Muscle of leg (tissue), 16 donors: ENCODE measurements at places on chromosomes 4 and X. TPM values are rescaled to one million over a fixed set of nuclear protein-coding genes. Genes with fewer than 3 reads are reported as not detected.

Gene TBC1D9
- polyA plus RNA-seq, result 14.6 TPM

Gene RGN
- 2.4 TPM for polyA plus RNA-seq

Gene PITX2
- 38.6 TPM for polyA plus RNA-seq

Gene SASH3
- 2.7 TPM for polyA plus RNA-seq

Gene RASL11B
- 12.2 TPM for polyA plus RNA-seq

Gene HSFX2
- 0.50 TPM for polyA plus RNA-seq

DNA sequence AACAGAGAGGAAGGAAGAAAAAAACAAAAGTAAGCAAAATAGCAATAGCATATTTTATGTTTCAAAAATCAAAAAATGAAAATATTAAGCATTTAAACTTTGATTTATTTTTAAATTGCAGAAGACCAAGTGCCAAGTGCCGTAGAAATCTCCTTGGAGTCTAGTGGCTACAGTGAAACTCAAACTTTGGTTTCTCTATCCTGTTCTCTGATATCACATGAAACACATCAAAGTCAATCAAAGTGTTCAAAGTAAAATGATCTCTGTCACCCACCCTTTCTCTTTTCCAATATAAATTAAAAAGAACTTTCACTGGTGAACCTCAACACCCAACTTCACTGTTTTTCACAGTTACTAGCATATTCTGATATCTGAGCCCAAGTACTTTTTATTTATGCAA is 81.1 kb downstream of the HADH start:
- DNase-seq, result no peak

DNA sequence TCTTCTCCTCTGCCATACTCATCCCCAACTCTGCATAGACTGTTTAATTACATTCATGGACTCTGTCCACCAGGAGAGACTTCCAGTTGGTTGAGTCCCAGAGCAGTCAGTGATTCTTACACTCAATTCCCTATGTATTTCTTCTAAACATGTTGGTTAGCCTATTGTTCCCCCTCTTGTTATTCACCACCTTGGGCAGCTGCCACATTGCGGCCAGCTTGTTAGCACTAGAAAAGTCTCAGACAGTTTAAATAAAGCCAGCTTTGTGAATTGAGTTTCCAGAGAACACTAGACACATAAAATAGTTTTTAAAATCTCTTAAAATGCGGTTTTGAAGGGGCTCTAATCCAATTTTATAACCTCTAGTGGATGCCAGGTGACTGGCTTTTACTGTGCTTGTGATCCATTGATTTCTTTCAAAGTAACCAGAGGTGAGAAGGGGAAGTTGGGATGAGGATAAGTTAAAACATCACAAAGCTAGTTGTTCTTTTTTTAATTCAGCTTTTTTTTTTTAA is 827.7 kb downstream of the FSTL5 start:
- no peak for DNase-seq

- no peak for DNase-seq
Measured at GRCh38 chrX:24002792-24003191, 24.2 kb downstream of the KLHL15 start.

- DNase-seq, result peak; percentile 74
Measured at GRCh38 chr4:52507774-52508173, 151.3 kb downstream of the USP46 start.

DNA sequence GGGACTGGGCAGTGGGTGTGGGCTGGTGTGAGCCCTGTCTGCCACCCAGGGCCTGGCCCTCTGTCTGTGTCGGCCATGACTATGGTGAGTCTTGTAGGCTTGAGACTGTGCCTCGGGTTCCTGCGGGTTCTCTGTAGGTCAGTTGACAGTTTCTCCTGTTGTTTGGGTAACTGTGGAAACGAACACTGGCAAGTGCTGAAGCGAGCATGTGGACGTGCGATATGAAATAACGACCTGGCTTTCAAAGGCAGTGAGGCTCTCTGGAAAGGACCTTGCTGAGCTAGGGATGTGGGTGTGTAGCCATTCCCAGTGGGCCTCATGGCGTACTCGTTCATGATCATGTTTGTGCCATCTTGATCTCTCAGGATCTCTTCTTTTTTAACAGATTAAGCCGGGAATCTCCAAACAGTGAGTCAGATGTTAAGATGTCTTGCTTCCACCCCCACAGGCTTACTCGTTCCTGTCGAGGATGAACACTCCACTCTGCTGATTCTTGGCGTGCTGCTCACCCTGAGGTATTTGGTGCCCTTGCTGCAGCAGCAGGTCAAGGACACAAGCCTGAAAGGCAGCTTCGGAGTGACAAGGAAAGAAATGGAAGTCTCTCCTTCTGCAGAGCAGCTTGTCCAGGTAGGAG is 41.3 kb downstream of the HTT start:
- no peak for DNase-seq

DNA sequence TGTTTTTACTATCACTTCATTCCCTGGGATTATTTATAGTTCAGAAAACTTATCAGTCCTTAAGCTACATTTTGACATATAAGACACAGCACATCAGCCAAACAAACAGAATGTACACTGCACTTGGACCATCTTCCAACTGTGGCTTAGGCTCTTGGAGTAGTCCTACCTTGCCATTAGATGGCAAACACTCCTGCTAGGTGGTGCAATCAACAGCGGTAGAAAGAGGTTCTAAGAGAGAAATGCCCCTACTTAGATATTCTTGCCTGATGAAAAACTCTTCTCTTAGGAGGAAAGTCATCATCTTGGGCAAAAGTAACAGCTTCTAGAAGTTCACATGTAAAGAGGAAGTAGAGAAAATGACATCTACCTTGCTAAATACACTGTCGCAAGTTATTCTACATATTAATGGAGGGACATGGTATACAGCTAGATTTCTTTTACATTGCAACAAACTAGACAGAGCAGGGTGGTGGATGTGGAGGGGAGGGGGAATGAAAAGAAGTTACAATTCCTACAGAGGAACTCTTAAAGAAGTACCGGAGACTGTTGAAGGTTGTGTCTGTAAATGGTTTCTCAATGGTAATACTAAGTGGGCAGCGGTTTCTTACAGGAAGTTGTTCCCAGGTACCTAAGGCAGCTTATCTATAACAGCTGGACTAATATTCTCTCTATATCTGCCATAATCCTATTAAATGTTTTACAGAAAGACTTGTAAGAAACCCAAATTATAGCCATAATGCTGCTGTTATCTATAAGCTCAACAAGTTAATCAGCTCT is 8.1 kb upstream of the STPG2 start:
- no peak for DNase-seq

- no peak for DNase-seq
Measured at GRCh38 chrX:28205905-28206304, 224.7 kb upstream of the DCAF8L1 start.

GRCh38 chr4:85603437-85604336 is 128.7 kb downstream of the ARHGAP24 start:
- DNase-seq, result peak; percentile 32

GRCh38 chr4:79759793-79760192 is 313.2 kb downstream of the ANTXR2 start:
- peak; percentile 18 for DNase-seq

- DNase-seq, result no peak
Measured at GRCh38 chr4:174591243-174592021, 69.1 kb upstream of the HPGD start.

GRCh38 chr4:26298198-26298947 is 22.4 kb upstream of the RBPJ start:
- DNase-seq, result peak; percentile 81

DNA sequence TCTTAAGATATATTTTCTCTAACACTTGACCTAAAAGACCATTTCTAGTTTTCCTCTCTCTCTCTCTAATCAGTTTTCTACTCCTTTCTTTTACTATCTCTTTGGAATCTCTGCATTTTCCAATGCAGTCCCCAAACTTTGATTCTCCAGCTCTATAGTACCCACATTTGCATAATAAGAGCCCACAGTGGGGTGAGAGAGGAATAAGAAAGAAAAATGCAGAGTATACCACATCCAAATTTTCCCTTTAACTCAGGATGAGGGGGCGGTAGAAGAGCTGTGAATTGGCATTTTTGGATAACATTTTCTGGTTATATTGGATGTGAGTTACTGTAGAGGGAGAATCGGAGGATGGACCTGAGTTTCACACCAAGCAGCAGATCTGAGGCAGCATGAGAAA is 74.4 kb upstream of the SOD3 start:
- DNase-seq, result no peak

DNA sequence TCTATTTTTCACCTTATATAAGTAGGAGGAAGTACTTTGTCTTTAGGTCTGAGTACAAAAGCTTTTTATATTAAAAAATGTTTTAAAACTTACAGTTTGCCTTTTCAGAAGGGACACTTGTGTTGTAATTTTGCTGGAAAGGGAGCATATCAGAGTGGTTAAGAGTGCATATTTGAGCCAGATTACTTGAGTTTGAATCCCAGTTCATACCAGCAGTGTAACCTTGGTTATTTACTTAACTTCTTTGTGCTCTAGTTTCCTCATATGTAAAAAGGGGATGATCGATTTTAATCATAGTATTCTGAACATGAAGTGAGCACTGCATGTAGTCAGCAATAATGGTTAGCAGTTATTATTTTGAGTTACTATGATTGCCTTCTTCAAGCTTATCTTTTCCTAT is 78.3 kb upstream of the SLC4A4 start:
- no peak for DNase-seq

- no peak for DNase-seq
Measured at GRCh38 chr4:40264995-40265909, 68.4 kb downstream of the RHOH start.

GRCh38 chr4:87390551-87390890 is 467 bp downstream of the HSD17B11 start:
- no peak for DNase-seq

DNA sequence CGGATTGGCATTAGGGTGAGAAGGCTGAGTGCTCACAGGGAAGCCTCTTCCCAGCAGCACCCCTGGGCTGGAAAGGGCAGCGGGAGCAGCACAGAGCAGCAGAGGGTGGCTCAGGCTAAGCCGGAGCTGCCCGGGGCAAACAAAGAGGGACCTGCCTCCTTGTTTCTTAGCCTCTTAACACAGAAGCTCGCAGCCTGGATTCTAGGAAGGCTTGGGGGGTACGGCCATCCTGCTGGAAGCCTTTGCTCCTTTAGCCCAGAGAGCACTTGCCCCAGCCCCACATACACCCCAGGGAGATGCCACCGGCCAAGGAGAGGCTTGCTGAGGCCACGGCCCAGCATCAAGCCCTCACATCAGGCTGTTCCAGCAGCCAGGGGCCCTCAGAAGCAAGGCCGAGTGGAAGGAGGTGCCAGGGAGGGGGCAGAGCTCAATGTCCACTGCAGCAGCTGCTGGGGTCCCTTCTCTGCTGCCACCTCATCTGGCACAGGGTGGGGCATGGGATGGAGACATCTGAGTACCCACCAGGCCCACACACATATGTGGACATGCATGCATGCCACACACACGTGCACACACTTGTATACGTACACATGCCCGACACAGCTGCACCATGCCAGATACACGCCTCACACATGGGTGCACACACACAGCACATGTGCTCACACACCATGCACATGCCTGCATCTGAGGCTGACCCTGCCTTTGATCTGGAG is 20.3 kb upstream of the SPON2 start:
- DNase-seq, result peak; percentile 42

DNA sequence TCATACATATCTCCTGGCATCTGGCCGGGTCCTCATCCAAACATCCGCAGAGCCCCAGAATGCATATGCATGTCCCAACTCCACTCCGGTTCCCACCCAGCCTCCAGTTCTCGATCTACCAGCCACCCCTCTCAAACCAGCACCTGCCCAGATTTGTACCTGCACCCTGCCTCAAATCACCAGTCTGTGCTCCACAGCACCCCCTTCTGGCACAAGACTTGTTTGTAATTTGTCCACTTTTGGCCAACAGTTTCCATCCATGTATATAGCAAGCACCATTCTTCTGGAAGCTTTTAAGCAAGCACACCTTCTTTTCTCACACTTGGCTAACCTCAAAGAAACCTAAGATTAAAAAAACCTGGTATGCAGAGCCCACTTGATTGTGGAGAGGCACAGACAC is 644.1 kb downstream of the MID1IP1 start:
- no peak for DNase-seq

- DNase-seq, result peak; percentile 36
Measured at GRCh38 chr4:56622176-56622575, 58.9 kb downstream of the HOPX start.

DNA sequence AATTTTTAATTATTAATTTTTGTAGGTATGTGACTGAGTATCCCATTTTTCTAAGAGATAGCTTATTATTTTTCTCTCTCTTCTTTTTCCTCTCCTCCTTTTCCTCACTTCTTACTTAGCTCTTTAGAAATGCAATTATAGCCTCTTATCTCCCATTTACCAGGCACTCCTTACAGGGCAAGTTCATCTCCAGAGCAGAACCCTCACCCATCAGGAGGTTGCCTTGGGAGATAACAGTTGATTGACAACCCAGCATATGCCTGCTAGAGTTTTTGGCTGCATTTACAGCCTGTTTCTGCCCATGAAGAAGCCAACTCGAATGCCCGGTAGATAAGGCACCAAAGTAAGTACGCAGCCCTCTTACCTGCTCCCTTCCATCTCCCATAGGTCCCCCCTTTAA is 572.9 kb upstream of the ZFP42 start:
- DNase-seq, result no peak

DNA sequence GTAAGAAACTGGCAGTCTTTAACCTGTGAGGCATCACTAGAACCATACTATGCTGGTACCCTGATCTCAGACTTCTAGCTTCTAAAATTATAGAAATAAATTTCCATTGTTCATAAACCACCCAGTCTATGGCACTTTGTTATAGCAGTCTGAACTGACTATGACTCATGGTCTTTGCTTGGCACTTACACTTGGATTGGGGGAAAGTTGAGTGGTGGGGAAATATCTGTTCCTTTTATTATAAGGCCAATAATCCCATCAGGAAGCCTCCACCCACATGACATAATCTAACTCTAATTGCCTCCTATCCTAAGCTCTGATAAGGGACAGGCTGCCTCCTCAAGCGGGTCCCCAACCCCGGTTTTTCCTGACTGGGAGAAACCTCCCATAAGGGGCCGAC is 61.4 kb upstream of the PACRGL start:
- DNase-seq, result no peak

- no peak for DNase-seq
Measured at GRCh38 chr4:3732076-3733028, 33.8 kb upstream of the ADRA2C start.
